ENCODE measurements at places on chromosomes 7 and 10. TPM values are rescaled to one million over a fixed set of nuclear protein-coding genes. Genes with fewer than 3 reads are reported as not detected.

The SPACDR gene
- total RNA-seq: 2.6 TPM

The ARMH3 gene
- 20.0 TPM for total RNA-seq

The ANKRD2 gene
- 0.36 TPM for total RNA-seq

The LDB3 gene
- 3.9 TPM for total RNA-seq

The RBP3 gene
- total RNA-seq: not detected

The TMEM229A gene
- total RNA-seq: 0.09 TPM

The CNPY1 gene
- not detected for total RNA-seq

The XRCC2 gene
- total RNA-seq: 1.6 TPM

The HOXA7 gene
- total RNA-seq: not detected

- DNase-seq: no peak
Observed at GRCh38 chr10:31908157-31908556, 20.5 kb downstream of the ARHGAP12 start.

- DNase-seq: no peak
Observed at GRCh38 chr10:73911553-73912004, 647 bp downstream of the PLAU start.

GRCh38 chr10:72904806-72905205 lies 11.3 kb downstream of the OIT3 start:
- no peak for DNase-seq

DNA sequence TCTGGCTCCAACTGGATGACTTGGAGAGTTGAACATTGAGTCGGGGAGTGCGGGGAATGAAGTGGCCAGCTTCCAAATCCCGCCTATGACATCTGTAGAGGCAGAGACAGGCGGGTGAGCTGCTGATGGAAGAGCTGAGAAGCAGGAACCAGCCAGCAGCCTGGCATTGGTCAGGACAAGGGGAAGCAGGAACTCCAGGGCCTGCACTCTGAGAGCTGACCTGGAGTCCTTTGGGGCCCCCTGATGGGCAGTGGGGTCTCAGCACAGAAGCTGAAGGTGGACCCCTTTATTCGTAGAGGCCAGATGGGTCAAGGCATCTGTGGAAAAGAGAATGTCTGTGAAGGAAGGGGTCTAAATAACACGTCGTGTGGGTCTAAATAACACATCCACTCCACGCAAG lies 57.0 kb downstream of the SEC61G start:
- DNase-seq: no peak

GRCh38 chr7:4123823-4124222 lies 558.3 kb upstream of the FOXK1 start:
- peak; percentile 18 for DNase-seq

DNA sequence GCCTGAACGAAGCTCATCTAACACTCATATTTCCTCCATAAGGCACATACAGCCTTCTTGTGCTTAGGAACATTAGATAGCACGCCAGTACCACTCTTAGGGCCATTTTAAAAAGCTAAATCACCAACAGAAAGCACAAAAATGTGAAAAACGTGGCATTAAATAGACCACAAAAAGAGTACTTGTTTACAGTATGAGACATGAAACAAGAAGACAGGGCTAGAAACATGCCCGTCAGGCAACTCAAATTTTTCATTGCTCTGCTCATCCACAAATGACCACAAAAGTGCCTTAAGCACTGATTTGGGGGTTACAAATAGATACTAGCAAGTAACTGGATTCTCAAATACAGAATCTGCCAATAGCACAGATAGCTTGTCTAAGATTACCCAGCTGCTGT lies 67.8 kb downstream of the ELMO1 start:
- no peak for DNase-seq

DNA sequence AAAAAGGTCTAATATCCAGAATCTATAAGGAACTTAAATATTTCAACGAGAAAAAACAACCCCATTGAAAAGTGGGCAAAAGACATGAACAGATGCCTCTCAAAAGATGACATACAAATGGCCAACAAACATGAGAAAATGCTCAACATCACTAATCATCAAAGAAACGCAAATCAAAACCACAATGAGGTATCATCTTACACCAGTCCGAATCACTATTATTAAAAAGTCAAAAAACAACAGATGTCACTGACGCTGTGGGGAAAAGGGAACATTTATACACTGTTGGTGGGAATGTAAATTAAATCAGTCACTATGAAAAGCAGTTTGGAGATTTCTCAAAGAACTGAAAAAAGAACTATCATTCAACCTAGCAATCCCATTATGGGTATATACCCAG lies 6.0 kb downstream of the VWDE start:
- DNase-seq: no peak

- no peak for DNase-seq
Observed at GRCh38 chr10:98713586-98713985, 266.9 kb upstream of the HPS1 start.

GRCh38 chr7:70354409-70355169 lies 756.3 kb downstream of the AUTS2 start:
- DNase-seq: no peak

- no peak for DNase-seq
Observed at GRCh38 chr7:1415389-1415990, 43.8 kb downstream of the MICALL2 start.
